Dermis microvascular lymphatic vessel endothelial cell (primary cell): ENCODE measurements at places on chromosomes 12 and 14. TPM values are rescaled to one million over a fixed set of nuclear protein-coding genes. Genes with fewer than 3 reads are reported as not detected.

CELA1 gene
- not detected in 2 replicates for total RNA-seq

HOXC5 gene
- not detected in 2 replicates for total RNA-seq

RNF212B gene
- total RNA-seq: not detected in 2 replicates

ACSS3 gene
- total RNA-seq: 0.25 and 0.26 TPM in 2 replicates

NACA gene
- 1,019 and 1,042 TPM in 2 replicates for total RNA-seq

A2M gene
- total RNA-seq: 13.5 and 24.3 TPM in 2 replicates

KERA gene
- total RNA-seq: not detected in 2 replicates

WNT1 gene
- total RNA-seq: not detected in 2 replicates

RAB15 gene
- 6.2 and 9.2 TPM in 2 replicates for total RNA-seq

CISTR gene
- total RNA-seq: not detected in 2 replicates

FOXN4 gene
- not detected in 2 replicates for total RNA-seq

PPM1H gene
- total RNA-seq: 1.0 and 1.3 TPM in 2 replicates

ALKBH2 gene
- total RNA-seq: 4.3 and 5.5 TPM in 2 replicates

MUCL1 gene
- not detected in 2 replicates for total RNA-seq
